ENCODE measurements at places on chromosomes 4 and X.

- no peak for DNase-seq
Observed at GRCh38 chr4:61500883-61501282, 300.8 kb downstream of the ADGRL3 start.

GRCh38 chr4:42596918-42597317, 60.0 kb downstream of the ATP8A1 start:
- DNase-seq = no peak

DNA sequence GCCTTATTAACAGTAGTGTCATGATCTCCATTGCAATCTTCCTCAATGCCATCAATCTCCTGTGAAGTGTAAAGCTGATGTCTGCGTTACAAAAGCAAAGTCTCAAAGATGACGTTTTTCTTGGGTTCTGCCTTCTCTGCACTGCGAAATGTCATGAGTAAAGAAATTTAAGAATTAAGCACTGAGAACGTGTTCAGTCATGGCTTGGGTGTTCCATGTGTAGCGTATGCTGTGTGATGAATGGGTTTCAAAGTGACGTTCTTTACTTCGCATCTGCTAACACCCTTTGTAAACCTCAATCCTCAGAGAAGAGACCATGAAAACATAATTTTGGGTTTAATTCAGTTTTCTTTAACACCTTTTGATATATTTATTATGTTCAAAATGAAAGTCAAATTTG, 999 bp downstream of the NAP1L5 start:
- DNase-seq = no peak

- no peak for DNase-seq
Observed at GRCh38 chrX:120365320-120365719, 3.4 kb downstream of the ATP1B4 start.

- DNase-seq = no peak
Observed at GRCh38 chr4:90442619-90443018, 315.4 kb downstream of the CCSER1 start.

All from amniotic stem cell (primary cell).